ENCODE measurements at places on chromosomes 3 and 15. TPM values are rescaled to one million over a fixed set of nuclear protein-coding genes. Genes with fewer than 3 reads are reported as not detected.

UCN2 gene
- total RNA-seq, result 0.54 TPM

GOLGA6L9 gene
- 1.2 TPM for total RNA-seq

NAALADL2 gene
- 11.4 TPM for total RNA-seq

SH2D7 gene
- not detected for total RNA-seq

ENTPD3 gene
- total RNA-seq, result 0.36 TPM

- no peak for DNase-seq
Measured at GRCh38 chr3:188041895-188042294, 112.1 kb upstream of the LPP start.

DNA sequence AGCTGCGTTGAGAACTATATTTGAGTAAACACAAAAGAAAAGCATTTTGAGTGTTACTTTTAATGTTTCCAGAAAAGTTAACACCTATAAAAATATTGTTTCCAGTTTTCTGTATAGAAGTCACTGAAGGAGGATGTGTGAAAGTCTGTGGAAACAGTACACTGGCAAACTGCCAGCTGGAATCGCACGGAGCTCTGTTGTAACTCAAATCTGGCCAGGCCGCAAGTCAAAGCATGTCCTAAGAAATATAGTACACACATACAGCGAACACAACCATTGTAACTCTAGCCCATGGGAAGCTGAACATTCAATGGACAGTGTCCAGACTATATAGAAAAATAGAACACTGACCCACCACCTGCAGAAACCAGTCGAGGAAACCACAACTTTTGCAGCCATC lies 657.2 kb downstream of the FHIT start:
- peak; percentile 66 for DNase-seq

GRCh38 chr3:53996141-53996874 lies 104.6 kb upstream of the SELENOK start:
- no peak for DNase-seq

DNA sequence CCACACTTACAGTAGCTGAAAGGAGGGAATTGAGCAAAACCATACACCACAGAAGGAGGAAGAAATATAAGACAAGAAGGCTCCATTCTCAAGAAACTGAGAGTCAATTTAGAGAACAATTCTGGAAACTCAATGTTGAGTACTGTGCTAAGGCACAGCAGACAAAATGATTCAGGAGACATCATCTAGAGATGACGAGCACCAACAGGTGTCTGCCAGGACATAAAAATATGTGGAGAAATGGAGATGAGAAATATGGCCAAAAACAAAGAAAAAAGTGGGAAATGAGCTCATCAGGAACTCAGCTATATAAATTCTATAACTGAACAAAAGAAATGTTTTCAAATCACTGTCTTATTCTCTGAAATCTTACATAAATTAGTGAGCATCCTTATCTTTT lies 343.7 kb downstream of the ERC2 start:
- DNase-seq, result no peak

- no peak for DNase-seq
Measured at GRCh38 chr15:31161951-31162350, 60.4 kb upstream of the TRPM1 start.

- no peak for DNase-seq
Measured at GRCh38 chr3:148307443-148307843, 390.3 kb upstream of the AGTR1 start.

GRCh38 chr3:156535798-156536197 lies 19.1 kb downstream of the SSR3 start:
- DNase-seq, result no peak

DNA sequence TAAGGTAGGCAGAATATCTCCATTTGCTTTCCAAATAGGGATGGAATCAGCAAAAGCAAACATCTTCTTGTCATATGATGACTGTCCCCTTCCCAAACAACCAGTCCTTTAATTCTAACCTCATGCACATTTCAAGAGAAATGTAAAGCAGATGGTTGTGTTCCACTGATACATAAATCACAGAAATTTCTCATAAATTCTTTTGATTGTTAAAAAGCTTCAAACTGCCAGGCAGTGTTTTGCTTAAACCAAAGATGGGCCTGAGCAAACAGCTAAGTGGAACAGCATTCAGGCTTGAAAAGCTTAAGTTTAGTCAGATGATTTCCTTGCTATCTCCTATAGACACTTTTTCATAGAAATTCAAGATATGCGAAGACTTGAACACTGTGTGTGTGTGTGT lies 74.3 kb upstream of the SOX2 start:
- peak; percentile 32 for DNase-seq

DNA sequence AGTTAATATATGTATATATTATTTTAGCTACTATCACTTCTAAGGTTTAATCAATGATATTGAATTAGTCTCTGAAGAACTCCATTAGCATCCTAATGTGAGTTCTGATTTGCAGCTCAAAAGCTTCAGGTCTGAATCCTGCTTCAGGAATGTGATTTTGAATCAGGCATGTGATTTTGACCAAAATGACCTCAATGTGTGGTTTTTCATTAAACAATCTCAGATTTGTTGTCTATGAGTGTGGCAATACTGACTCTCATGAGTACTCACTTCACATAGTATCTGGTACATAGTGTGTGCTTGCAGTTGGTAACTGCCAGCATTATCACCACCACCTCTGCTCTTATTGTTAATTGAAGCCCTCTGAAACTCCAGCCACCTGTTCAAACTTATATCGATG lies 251.0 kb downstream of the KCNH8 start:
- no peak for DNase-seq

DNA sequence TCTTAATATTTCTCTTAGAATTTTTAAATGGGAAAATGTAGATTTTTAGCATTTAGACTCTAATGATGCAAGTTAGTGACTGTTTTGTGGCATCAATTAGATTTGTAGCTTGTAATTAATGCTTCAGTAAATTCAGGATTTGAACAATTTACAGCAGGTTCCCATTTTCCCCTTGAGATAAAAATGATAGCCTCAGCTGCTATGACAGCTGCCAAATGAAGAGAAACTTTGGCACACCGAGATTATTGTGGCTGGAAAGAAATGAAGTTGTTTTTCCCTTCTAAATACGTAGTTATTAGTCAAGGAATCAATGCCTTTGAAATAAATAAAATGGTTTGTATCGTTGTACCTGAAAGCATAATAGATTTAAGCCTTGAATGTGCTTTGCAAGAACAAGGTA lies 206.4 kb upstream of the P2RY1 start:
- no peak for DNase-seq

- no peak for DNase-seq
Measured at GRCh38 chr3:24598695-24599470, 104.2 kb upstream of the THRB start.
